ENCODE measurements at places on chromosomes 13 and 19. TPM values are rescaled to one million over a fixed set of nuclear protein-coding genes. Genes with fewer than 3 reads are reported as not detected.

Gene SWSAP1
- 2.2 TPM for total RNA-seq

GRCh38 chr19:11597202-11598102 lies at the start of gene ZNF627:
Gene ZNF627 (plus strand): TSS chr19:11597483. CDS start chr19:11597628, 145 bp downstream.
- H3K27me3 ChIP-seq, result no peaks in the 10 kb centered on the region
- H3K36me3 ChIP-seq, result no peaks in the 10 kb centered on the region
- H3K4me3 ChIP-seq, result peak within 1 kb of the TSS; percentile 90
- DNase-seq, result peak; percentile 100

Gene EPS8L1
- 50.1 TPM for total RNA-seq

GRCh38 chr19:4409123-4409933 lies 6.9 kb downstream of the CHAF1A start:
- H3K27me3 ChIP-seq, result no peaks in the 10 kb centered on the region
- no peak overlapping the region for H3K4me3 ChIP-seq
- H3K36me3 ChIP-seq, result no peaks in the 10 kb centered on the region
- H3K4me1 ChIP-seq, result no peaks in the 10 kb centered on the region
- no peak for DNase-seq

- no peaks in the 10 kb centered on the region for H3K27me3 ChIP-seq
- no peak for DNase-seq
- H3K4me3 ChIP-seq, result no peak overlapping the region
- H3K36me3 ChIP-seq, result no peaks in the 10 kb centered on the region
- H3K4me1 ChIP-seq, result no peaks in the 10 kb centered on the region
These were observed 23.6 kb upstream of the PHF11 start for GRCh38 chr13:49472186-49472585.

Gene IGFL3
- total RNA-seq, result not detected

GRCh38 chr19:35044317-35045117 lies 3.0 kb downstream of the HPN start:
- H3K36me3 ChIP-seq, result no peaks in the 10 kb centered on the region
- no peaks in the 10 kb centered on the region for H3K27me3 ChIP-seq

GRCh38 chr19:48777720-48778119 lies 22.4 kb downstream of the FGF21 start:
- H3K27me3 ChIP-seq, result no peaks in the 10 kb centered on the region
- no peaks in the 10 kb centered on the region for H3K4me1 ChIP-seq
- H3K4me3 ChIP-seq, result no peak overlapping the region
- no peaks in the 10 kb centered on the region for H3K36me3 ChIP-seq
- no peak for DNase-seq

DNA sequence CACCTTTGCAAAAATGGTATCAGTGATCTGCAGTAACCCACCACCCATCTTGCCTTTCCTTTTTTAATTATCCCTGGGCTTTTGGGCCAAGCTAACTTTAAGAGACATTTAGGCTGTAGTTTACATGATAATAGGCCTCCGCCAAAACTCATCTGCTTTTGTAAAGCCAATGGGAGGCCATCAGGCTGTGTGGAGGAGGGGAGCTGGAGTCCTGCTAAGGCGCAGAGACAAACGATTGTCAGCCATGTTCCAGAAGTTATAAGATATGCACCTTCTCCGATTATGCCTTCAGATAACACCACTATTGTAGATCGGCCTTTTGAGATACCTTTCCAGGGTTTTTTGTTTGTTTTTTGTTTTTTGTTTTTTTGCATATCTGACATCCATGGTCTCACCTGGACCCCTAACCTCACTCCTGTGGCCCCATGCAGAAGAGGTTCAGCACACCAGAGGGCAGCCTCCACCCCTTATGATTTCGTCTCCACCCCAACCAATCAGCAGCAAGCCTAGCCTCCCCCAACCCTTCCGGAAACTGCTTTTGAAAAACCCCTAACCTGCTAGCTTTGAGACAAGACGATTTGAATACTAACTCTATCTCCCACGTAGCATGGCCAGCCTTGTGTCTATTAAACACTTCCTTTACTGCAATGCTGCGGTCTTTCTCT lies 113.9 kb upstream of the UBL3 start:
- no peaks in the 10 kb centered on the region for H3K4me1 ChIP-seq
- H3K4me3 ChIP-seq, result no peak overlapping the region
- no peaks in the 10 kb centered on the region for H3K36me3 ChIP-seq
- DNase-seq, result no peak
- H3K27me3 ChIP-seq, result no peaks in the 10 kb centered on the region

Gene IER2
- total RNA-seq, result 79.6 TPM

Gene DCT
- total RNA-seq, result 2.2 TPM

DNA sequence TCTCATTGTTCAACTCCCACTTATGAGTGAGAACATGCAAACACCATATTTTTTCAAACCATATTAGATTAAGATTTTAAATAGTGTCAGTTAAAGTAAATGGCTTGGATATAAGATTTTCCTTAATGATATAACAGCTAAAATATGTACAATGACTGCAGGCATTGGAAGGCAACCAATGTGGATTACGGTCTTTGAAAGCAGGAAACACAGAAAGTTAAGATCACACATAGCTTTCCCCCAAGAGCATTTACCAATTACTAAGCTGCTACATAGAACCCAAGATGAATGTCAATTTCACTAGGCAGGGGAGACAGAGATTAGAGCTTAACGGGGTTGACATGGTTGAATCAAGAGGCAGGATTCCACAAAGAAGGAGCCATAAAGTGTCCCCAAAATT lies 173.2 kb upstream of the TRPC4 start:
- no peaks in the 10 kb centered on the region for H3K27me3 ChIP-seq
- H3K36me3 ChIP-seq, result no peaks in the 10 kb centered on the region
- no peaks in the 10 kb centered on the region for H3K4me1 ChIP-seq
- DNase-seq, result no peak
- H3K27ac ChIP-seq, result no peak overlapping the region

Gene CPB2
- total RNA-seq, result not detected

- no peaks in the 10 kb centered on the region for H3K36me3 ChIP-seq
- H3K4me3 ChIP-seq, result peak within 1 kb of the TSS; percentile 70
- peak within 1 kb of the TSS; percentile 84 for H3K27ac ChIP-seq
- H3K27me3 ChIP-seq, result no peaks in the 10 kb centered on the region
- DNase-seq, result peak; percentile 30
- peaks cover 9% of the 10 kb centered on the region for H3K4me1 ChIP-seq
These were observed at the start of gene TMEM38A for GRCh38 chr19:16660763-16661479. Gene TMEM38A (plus strand): TSS chr19:16661139. CDS start chr19:16661218, 79 bp downstream.
